RCC 7860 (cell line): ENCODE measurements at places on chromosomes 16 and 17.

DNA sequence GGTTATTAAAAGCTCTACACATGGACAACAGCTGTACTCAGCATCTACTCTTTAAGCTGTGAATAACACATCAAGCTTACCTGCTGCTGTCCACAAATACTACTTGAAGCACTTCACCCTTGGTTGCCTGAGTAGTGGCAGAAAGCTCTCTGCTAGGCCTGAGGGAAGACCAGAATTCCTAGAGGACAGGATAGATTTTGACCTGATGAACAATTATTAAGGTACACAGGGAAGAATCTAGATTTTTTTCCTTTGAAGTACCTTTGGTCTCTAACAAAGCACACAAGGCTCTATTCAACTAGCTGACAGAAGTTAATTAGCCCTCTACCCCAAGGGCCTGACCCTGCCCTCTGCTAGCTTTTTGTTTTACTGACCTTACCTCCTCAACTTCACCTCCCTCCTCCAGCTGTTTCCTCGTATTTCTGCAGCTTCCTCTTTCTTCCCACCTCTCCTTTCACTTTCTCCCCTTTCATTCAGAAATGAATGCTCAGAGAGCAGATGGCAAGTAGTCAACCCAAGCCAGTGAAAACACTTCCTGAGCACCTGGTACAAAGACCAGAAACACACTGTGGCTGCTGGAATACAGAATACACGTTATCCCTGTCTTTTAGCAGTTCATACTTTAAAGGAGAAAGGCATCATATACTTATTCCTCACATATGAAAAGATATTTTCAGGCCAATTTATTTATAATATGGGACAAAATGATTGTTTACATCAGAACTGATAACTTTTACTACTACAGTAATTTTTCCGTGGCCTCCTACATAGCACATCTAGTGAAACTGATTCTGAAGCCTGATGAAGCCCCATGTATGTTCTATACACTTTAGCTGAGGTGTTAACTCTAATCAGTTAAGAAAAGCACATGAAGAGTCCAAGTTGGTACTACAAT lies 5.7 kb upstream of the VEZF1 start:
- DNase-seq = no peak

GRCh38 chr17:28497931-28498330 lies 8.2 kb upstream of the FOXN1 start:
- no peak for DNase-seq

GRCh38 chr16:62539657-62540056 lies 503.4 kb upstream of the CDH8 start:
- no peak for DNase-seq

DNA sequence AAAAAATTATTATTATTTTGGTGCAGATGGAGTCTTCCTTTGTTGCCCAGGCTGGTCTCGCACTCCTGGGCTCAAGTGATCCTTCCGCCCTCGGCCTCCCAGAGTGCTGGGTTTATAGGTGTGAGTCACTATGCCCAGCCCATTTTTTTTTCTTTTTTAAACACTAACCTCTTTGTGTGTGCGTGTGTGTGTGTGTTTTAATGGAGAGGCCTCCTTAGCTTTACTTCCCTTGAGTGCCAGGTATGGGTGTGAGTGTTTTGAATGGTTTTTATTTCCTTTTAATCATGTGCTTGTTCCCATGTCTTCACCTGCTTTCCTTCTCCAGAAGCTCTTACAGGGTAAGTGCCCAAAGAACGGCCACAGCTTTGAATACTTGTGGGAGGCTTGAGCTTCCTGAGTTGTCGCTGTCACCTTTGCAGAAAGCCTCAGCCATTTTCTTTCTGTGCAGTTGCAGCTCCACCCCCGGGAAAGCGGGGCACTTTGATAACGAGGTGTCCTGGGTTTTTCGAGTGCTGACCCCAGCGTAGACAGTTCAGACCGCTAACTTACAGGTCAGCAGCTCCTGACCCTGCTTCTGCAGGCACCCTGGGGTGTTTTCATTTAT lies 22.6 kb downstream of the AKAP1 start:
- DNase-seq = peak; percentile 23

- DNase-seq = no peak
These were observed 893 bp downstream of the TRIM25 start for GRCh38 chr17:56913000-56913311.

GRCh38 chr17:55717898-55718735 lies 4.5 kb downstream of the TMEM100 start:
- no peak for DNase-seq

- no peak for DNase-seq
These were observed 431.9 kb downstream of the SHISA9 start for GRCh38 chr16:13333336-13333735.

- no peak for DNase-seq
These were observed 71.1 kb downstream of the BANP start for GRCh38 chr16:88022076-88023042.

- DNase-seq = no peak
These were observed 13.3 kb upstream of the CRK start for GRCh38 chr17:1469231-1469852.

DNA sequence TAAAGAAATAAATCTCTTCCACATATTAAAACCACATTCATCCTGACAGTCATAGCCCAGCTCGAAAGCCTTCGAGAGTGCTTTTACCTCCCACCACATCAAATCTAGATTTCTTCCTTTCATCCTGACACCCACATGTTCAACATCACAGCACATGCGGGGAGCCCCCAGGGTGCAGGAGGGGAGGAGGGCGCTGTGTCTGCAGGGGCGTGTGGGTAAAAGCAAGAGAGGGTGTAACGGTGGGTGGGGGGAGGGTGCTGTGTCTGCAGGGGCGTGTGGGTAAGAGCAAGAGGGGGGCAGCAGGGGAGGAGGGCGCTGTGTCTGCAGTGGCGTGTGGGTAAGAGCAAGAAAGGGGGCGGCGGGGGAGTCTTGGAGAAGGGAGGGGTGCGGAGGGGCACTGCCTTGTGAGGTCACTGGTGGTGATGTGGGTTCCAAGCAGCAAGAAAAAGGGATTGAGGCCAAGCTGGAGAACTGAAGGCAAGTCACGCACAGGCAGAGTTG lies 34.7 kb downstream of the ADCY9 start:
- DNase-seq = no peak

- DNase-seq = no peak
These were observed at the start of gene CD300A for GRCh38 chr17:74466111-74466827. TSS of gene CD300A (plus strand) at chr17:74466634. CDS start at chr17:74466704, 70 bp downstream.

GRCh38 chr16:86031141-86031678 lies 132.2 kb downstream of the IRF8 start:
- no peak for DNase-seq

DNA sequence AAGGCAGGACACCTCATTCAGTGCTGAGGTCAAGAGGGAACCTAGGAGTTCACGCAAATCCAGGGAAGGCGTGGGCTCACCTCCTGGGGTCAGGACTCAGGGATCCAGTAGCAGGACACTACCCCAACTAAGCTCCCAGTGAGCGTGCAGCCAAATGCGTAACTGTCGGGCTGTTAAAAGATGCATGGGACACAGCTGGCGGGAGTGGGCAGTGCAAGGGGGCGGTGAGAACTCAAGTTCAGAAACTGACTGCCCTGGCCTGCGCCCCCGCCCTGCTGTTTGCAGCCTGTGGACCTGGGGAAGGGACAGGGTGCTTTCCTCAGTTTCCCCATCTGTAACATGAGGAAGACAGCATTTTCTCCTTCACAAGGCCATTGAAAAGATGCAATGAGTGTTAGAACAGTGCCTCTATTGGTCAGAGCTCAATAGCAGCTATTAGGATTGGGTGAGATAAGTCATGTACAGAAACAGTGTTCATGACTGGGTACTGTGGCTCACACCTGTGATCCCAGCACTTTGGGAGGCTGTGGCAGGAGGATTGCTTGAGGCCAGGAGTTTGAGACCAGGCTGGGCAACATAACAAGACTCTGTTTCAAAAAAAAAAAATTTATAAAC lies 20.2 kb downstream of the CDIPT start:
- DNase-seq = no peak

DNA sequence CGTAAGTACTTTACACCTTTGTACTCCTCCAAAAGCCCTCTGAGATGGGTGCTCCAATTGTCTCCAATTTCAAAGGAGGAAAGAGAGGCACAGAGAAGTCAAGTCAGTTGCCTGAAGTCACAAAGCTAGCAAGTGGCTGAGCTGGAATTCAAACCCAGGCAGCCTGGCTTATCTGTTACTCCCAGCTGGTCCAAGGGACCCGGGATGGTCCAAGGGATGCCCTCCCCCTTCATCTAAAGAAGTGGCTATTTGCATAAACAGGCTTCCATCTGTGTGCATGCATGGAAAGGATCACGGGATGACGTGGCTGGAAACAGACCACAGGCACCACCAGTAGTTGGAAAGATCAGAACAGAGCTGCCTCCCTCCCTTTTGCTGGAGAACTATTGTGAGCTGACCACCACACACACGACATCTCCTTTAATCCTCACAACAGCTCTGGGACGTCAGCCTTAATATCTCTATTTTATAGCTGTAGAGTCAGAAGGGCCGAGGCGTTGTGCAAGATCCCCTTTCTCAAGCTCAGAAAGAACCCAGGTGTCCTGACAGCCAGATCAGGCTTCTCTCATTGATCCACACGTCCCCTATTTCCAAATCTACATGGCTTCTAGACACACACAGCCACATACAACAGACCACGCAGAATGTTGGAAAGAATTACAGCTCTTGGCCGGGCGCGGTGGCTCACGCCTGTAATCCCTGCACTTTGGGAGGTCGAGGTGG lies 10.9 kb upstream of the COL1A1 start:
- DNase-seq = no peak

DNA sequence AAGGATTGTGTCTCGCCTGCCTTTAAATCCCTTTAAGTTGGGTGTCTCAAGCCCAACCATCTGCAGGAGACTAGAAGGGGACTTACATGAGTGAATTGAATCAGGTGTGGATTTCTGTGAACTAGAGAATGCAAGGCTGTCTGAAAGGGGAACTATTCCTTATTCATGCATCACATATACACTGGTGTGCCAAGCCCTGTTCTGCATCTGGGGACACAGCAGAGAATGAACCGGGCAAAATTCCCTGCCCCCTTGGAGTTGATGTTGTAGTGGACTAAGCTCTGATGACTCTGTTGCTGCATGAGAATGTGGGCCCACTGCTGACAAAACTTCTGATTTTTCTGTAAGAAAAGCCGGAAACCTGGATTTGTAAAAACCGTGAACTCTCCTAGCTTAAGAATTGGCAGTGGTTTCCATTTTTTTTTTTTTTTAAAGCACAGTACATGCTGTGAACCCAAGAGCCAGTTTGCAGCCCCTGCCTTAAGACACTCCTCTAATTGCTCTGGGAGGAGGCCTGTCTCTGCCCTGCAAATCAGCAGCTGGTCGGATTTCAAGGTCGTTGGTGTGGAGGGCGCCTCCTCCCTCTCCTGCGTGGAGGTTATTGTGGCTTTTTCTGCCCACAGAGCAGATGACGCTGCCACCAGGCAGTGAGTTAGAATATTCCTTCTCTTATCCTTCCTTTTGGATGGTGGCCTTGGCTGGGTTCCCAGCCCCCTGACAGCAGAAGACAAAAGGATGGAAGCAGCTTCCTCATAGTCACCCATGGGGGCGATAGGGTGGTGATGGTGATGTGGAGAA lies 131.0 kb downstream of the PRKCB start:
- DNase-seq = no peak

DNA sequence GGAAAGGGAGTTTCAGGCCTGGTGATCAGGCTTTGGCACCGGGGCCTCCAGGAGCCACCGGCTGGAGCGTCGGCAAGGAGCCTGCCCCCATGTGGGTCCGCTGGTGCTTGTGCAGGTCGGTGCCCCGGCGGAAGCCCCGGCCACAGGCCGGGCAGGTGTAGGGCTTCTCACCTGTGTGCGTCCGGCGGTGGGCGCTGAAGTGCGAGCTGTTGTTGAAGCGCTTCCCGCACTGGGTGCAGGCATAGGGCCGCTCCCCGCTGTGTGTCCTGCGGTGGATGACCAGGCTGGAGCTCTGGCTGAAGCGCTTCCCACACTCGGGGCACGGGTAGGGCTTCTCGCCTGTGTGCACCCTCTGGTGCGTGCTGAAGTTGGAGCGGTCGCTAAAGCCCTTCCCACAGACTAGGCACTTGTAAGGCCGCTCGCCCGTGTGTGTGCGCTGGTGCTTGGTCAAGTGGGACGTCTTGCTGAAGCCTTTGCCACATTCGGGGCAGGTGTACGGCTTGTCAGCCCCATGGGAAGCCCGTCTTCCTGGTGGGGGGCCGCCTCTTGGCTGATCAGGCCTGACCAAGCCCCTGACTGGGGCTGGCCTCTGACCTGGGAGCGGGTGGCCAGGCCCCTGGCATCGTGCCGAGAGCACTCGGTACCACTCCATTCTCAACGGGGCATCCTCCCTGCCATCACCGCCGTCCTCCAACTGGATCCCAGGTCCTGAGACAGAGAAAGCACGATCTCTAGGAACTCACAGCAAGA lies 14.4 kb downstream of the ZNF500 start:
- no peak for DNase-seq

DNA sequence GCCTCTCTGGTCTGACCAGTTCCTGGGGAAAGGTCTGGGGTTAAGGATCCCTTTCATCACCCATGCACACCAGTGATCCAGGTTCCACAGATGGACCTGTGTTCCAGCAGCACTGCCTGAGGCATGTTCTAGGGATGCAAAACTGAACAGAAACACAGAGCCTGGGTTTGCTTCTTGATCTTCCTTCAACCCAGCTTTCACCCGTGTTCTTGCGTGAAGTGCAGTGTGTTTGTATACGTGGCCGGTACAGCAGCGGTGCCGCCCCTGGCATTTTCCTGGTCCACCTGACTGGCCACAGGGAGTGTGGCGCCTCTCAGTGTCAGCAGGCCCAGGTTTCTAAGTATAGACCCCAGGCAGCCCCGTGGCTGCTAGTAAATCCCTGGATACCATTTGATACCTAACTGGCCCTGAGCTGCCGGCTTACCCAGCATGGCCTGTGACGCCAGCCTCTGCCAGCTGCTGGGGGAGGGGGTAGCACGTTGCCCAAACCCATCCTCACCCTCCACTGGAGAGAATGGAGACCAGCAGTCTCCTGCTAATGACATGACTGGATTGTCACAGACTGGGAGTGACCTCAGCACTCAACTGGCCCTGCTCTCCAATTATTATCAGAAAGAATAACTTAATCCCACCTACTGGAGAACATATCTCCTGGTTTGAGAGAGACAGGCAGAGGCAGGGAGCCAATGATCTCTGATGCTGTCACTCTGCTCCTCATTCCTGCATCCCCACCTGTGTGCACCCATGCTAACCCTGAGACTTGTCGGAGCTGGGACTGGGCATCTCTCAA lies 59.2 kb upstream of the LGALS9 start:
- DNase-seq = no peak

- peak; percentile 81 for DNase-seq
These were observed 53.7 kb downstream of the SF3B3 start for GRCh38 chr16:70577256-70577698.

DNA sequence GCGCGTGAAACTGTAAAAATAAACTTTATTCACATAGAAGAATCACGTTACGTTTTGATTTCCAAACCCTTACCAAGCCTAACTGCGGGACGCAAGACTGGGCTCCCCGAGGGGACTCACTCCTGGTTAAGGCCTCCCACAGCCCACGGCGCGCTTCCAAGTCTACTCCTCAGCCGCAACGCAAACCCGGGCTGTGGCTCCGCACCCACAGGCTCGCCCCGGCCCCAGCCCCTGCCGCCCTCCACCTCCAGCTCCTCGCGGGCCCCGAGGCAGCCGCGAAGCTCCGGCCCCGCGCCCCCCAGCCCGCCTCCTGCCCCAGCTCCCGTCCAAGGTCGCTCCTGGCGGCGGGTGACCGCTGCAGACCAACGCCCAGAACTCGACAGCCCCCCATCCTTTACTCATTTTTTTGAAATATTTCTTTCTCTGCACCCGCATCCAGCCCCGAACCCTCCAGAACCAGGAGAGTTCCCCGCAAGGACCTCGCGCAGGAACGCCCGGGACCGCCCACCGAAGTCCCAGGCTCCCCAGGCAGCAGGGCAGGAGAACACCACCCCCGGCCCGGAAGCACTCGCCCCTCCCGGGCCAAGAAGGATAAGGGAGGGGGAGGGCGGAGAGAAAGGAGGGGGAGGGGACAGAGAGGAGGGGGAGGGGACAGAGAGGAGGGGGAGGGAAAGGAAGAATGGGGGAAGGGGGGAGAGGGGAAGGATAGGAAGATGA lies 912 bp downstream of the USP22 start:
- DNase-seq = peak; percentile 69
